ENCODE measurements at places on chromosomes 16 and 17.

- DNase-seq = no peak
These were observed 486 bp upstream of the PLLP start for GRCh38 chr16:57284952-57285363.

GRCh38 chr16:65285128-65286048, 163.5 kb upstream of the CDH11 start:
- no peak for DNase-seq

DNA sequence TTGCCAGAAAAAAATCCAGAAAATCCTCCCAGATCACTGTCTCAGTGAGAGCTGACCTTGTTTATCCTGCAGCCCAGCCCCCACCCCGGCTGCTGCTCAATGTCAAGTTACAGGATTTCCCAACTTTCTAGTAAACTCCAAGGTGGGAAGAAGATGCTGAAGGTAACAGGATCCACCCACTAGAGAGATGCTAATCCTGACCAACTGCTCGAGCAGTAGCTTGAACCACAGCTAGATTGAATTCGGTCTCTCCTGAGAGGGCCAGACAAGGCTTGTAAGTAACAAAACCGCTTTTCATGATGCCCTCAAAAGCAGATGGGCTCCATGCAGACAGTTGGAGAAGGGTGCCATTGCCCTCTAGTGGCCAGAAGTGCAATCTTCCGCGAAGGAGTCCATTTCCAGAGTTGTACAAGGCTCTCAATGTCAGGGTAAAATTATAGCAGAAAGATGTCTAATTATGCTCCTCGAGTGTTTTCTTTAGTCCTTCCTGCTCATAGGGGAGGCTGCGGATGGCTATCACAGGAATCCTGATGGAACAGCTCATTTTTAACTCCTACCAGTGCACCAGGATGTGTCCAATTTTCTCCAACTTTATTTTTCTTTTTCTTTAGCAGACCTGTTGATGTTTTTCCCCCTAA, 3.9 kb downstream of the CDH11 start:
- DNase-seq = peak; percentile 29

DNA sequence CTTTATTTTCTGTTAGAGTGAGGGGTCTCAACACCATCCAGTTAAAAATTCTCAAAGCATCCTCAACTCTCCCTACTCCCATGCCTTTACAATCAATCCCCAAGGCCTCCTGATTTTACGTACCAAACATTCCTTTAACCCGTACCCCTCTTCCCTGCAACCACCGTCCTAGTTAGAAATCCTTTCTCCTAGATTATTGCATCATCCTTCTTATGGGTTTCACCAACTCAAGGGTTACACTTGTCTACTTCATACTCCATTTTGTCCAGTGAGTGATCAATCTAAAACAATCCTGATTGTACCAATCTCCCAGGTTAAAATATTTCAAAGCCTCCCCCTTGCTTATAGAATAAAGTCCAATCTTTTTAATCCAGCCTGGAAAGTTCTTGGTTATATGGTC, 24.7 kb downstream of the SOX9 start:
- no peak for DNase-seq

GRCh38 chr16:7746941-7747340, 414.3 kb downstream of the RBFOX1 start:
- DNase-seq = no peak

GRCh38 chr17:18315562-18315922, 449 bp downstream of the SMCR8 start:
- peak; percentile 27 for DNase-seq

DNA sequence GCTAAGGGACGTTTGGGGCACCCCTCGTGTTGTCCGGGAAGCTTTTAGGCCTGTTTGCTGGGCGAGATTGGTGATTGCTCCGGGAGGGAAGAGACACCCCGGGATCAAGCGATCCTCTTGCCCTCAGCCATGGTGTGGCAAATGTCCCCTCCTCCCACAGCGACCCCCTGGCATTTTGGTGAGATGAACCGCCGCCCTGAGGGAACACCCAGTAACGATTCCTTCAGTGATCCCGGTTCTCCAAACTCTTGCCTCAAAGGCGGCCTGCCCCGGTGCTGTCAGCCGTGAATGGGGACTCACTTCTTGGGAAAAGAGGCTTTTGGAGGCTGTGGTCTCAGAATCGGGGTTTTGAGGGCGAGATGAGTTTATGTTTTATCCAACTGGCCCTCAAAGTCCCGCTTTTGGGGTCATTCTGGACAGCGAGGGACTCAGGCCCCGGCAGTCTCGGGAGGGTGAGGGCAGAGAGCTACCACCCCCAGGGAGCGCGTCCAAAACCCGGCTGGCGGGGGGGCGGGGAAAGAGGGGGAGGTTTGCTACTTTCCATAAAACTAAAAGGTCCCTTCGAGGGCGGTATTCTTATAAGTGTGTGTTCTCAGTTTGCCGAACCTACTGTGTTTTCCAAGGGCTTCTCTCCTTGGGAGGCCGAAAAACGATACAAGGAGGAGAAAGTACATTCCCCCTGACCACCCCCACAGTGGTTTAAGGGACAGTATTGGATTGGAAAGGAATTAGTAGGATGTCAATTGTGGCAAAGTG, 232.7 kb downstream of the MRTFB start:
- DNase-seq = no peak

- DNase-seq = no peak
These were observed 3.8 kb downstream of the ARHGDIA start for GRCh38 chr17:81867170-81867990.

DNA sequence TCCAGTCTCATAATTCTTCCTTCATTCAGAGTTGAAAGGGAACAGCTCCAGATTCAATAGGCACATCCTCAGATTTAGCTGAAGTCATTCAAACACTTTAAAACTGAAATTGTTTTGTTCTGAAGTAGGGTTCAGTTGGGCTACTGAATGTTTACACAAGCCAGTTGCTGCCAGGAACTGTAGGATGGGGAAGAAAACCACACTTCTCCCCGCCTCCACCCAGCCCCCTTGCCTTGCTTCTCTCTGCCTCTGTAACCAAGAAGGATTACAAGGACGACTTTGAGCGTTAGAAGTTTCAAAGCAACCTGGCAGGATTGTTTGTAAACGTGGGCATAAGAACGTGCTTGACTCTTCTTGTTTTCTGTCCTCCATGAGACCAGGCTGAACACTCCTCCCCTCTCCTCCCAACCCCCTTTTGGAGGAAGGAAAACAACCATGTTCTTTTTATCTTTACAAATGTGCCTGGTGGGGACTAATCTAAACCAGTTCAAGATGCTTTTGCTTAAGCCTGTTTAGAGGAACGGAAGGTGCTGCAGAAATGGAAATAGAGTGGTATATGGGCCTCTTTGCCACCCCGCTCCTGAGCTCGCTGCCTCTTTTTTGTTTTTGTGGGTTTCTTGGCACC, 287.9 kb downstream of the FTO start:
- DNase-seq = no peak

DNA sequence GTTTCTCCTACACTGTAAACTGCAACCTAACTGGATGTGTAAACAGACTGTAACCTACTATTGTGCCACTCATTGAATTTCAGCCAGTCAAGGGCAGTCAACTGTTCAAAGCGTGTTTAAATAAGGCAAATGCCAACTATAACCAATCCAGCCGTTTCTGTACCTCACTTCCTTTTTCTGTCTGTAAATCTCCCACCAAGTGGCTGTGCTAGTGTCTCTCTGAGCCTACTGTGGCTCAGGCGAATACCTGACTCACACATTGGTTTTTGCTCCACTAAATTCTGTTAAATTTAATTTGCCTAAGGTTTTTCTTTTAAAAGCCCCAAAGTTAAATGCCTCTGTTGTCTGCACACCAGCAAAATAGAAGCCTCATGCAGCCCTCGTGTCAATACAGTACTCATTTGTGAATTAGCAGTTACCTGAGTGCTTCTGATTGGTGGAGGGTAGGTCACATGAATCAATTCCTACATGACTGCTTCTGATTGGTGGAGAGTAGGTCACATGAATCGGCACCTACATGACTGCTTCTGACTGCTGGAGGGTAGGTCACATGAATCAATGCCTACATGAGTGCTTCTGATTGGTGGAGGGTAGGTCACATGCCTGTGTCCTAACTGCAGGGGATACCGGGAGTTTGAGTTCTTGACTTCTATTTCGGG, 31.1 kb upstream of the CCR7 start:
- DNase-seq = peak; percentile 59

DNA sequence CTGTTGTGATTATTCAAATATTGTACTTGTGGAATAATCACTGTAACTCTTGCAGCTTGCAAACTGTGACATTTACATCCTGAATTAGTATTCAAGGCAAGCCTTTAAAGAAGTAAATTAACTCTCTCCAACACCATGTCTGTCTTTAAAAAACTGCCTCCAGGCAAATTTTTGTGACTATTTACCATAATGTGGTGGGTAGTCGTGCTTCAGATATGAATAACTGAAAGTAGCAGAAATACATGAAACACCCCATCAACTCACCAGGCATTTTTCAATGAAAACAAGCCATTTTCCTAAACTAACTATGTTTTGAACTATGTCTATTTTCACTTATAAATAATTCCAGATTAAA, 217.4 kb upstream of the PSMD7 start:
- no peak for DNase-seq

DNA sequence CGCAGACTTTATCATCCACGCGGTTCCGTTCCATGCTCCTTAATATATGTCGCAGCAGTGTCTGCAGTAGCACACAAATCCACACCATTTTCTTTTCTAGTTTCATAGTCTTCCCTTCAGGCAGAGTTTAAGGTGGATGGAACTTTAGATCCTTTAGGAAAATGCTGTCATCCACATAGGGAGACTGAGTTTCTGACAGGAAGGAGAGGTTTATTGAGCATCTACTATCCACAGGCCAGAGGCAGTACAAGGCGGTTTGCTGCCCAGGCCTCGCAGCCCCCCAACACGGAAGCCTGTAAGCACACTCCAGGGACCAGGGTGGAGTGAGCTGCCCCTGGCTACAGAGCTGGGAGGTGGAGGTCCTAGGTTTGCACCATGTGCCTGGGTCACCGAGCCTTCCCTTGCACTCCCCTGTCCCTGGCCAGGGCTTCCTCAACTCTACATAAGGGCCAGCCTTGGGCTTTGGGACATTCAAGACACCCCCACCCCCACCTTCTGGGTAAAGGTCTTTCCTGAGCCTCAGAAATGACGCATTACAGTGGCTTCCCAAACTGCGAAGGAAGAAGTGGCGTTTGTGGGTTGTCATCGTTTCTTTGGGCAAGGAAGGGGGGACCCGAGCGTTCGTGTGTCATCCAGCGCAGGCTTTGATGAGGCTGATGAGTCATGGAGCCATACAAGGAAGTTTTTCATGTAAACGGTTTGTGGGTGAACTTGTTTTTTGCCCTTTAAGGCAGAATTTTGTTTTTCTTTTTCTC, 146.5 kb upstream of the PLCG2 start:
- peak; percentile 92 for DNase-seq

- no peak for DNase-seq
These were observed 6.7 kb downstream of the HAGHL start for GRCh38 chr16:733382-734207.

DNA sequence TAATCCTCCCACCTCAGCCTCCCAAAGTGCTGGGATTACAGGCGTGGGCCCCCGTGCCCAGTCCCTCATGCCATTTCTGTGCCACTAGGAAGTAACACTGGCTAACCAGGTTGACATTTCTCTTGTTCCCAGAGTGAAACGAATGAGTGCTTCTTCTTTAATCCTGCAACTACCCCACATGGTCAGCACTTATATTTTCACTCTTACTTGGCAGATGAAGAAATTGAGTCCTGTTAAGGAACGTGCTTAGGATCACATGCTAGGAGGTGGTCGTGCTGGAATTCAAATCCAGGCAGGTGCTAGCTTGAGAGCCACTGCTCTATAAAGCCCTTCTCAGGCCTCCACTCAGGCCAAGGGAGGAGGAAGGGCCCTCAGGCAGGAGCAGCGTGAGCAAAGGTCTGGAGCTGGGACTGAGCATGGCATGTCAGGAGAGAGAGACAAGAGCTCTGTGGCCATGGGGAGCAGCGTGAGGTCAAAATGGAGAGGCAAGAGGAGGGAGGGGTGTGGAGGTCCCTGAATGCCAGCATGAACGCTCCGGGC, 18.5 kb upstream of the RMI2 start:
- DNase-seq = no peak

All from CD4-positive, alpha-beta T cell treated with Interleukin-4 for 4 hours (primary cell).